ENCODE measurements at places on chromosomes 2 and 18.

DNA sequence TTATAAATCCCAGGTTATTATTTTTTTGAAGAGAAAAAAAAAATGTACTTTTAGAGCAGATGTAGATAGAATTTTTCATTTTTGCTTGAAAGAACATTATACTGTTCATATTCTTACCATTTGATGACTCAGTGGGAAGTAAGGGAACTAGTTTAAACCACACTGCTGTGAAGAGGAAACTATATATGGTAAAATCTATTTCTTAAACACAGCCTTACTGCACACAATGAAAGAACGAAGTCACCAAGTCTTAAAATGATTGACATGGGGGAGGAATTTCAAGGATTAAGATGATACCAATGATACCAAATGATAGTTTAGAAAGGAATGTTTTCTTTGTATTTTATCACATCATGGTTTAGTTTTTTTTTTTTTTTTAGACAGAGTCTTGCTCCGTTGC is 5.0 kb downstream of the ACTR2 start:
- no peak for DNase-seq

GRCh38 chr2:207502577-207503198 is 27.1 kb upstream of the CREB1 start:
- no peak for DNase-seq

DNA sequence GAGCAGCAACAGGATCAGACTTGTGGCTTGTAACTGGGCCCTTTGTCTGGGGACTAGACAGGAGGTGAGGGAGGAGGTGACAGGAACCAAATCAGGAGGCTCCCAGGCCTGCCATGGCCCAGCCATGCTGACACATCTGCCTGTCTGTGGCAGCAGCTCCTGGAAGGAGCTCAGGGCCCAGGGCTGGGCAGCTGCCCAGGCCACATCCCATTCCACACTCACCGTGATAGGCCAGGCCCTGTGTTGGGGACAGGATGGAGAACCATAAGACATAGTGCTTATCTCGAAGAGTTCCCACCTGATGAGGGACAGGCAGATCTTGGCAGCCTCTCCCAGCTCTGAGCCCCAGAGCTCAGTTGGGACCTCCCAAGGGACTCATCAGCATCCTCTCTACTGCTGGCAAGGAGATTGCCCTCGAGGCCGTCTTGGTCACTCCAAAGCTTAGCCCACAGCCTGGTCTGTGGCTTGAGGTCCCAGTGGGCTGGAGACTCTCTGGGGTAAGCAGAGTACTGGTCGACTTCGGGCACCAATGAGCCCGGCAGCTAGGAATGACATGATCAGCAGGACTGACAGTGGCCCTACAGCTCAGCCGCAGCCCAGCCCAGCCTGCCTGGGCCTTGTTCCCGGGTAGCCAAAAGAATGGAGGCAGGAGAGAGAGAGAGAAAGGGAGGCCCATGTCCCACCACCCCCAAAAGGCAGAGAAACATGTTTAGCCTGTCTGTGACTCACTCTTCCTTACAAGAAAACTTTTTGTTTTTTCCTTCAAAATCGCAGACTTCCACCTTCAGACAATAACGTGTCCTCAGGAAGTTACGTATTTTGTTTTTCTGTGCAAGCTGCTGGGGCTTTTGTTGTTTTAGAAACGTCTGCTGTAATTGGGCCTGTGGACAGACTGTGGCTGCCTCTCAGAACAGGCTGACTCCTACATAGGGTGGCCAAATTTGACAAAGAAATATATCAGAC is 82.1 kb downstream of the HS1BP3 start:
- DNase-seq, result no peak

GRCh38 chr18:76349067-76349715 is 145.9 kb downstream of the ZNF516 start:
- peak; percentile 81 for DNase-seq

DNA sequence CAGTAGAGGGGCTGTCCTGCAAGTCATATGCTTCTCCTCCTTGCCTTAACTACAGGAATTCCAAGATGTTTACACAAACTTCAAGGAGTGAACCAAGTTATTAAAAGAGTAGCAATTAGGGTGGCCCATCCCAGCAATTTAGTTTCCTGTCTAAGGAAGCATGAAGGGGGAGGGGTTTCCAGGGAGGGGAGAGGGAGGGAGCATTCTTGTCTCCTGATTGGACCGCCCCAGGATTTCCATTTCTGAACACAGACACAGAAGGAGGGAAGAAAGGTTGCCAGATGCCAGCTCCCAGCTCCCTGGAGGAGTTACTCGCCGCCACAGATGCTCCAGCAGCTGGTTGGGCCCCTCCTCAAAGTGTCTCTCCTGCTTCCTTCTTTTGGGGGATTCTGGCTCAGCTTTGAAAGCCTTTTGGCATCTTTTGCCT is 107.6 kb downstream of the TRIB2 start:
- no peak for DNase-seq

GRCh38 chr2:172241222-172241621 is 138.5 kb upstream of the DLX2 start:
- DNase-seq, result no peak

- no peak for DNase-seq
Observed at GRCh38 chr2:9905413-9905812, 46.1 kb upstream of the GRHL1 start.

- DNase-seq, result no peak
Observed at GRCh38 chr2:69828938-69829255, 563 bp upstream of the GMCL1 start.

DNA sequence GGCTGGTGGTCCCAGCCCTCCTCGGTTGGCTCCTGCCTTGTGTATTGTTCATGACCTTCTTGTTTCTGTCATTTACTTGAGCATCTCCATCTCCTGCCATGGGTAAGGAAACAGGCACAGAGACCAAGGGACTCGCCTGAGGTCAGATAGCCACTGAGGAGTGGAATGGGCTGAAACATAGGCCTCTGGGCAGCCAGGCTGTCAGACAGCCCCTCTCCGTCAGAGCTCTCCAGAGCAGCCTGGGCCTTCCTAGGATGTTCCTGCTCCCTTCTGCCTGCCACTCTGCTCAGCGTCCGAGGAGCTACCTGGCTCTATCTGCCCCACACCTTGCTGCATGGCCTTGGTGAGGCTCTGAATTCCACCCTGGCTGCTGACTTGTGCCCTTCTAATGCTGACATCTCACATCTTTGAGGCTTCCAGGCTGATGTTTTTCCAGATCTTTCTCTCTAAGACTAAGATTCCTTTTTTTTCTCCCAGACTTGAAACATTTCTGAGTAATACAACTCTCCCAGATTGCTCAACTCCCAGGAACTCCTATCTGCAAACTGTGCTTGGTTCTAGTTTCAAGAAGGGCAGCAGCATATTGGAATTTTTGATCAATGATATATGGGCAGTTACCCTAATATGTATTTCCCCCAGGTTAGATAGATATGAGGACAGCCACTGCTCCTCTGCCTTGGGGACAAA is 67.7 kb downstream of the MCFD2 start:
- DNase-seq, result no peak

DNA sequence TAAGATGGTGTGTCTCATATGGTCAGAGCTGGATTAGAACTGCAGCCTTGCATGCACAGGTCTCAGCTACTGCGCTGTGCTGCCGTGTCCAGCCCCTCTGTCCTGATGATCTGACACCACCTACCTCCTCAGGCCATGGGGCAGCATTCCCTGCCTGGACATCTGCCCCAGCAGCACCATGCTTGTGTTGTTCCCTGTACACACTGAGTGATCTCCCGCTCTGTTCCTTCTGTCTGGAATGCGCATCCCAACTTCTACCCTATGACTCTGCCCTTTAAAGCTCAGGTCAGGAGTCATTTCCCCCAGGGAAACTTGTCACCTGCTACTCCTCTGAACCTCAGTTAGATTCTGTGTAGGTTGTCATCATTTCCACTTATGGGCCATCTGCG is 157.4 kb upstream of the TTC39C start:
- no peak for DNase-seq

DNA sequence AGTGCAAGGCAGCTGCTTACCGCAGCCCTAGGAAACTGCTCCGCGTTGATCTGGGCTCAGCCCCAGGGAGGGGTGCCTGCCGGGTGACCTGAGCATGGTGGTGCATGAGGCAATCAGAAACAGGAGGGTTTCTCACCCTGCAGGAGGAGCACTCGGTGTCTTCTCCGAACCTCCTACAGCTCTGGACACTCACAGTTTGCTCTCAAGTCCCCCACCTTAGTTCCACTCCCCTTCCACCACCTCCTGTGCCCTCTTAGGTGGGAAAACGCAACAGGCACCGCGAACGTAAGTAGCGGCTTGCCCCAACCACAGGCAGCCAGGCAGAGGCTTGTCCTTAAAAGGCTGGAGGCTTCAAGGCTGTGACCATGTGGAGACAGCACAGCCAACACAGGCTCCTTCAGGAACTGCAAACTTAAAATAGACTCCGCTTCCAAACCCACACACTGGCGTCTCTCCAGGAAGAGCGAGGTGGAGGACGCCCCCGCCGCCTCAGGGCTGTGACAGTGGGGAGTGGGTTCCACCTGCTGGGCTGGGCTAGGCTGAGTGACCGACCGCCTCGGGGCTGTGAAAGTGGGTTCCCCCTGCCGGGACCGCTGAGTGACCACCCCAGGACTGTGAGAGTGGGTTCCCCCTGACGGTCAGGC is 71.6 kb downstream of the NDUFA10 start:
- DNase-seq, result no peak

GRCh38 chr18:44039826-44040225 is 640.9 kb upstream of the SETBP1 start:
- DNase-seq, result no peak

DNA sequence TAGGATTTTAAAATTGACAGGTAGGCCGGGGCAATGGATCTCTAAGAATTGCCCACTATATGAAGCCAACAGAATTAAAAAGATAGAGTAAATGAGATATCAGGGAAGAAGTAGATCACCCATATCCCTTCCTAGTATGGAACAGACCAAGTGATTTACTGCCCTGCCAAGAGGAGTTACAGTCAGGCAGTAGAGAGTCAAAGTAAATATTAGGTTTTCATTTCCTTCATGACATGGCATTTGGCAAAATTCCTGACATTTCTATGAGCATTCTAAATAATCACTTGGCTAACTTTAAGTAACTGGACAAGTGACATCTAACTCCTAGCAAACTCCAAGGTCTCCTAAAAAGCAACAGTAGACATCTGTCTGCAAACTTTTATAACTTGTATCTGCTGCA is 33.5 kb downstream of the GALNT5 start:
- DNase-seq, result no peak

- DNase-seq, result no peak
Observed at GRCh38 chr18:40955351-40955750, 999.7 kb upstream of the PIK3C3 start.

- no peak for DNase-seq
Observed at GRCh38 chr2:231367178-231367577, 28.3 kb upstream of the B3GNT7 start.

DNA sequence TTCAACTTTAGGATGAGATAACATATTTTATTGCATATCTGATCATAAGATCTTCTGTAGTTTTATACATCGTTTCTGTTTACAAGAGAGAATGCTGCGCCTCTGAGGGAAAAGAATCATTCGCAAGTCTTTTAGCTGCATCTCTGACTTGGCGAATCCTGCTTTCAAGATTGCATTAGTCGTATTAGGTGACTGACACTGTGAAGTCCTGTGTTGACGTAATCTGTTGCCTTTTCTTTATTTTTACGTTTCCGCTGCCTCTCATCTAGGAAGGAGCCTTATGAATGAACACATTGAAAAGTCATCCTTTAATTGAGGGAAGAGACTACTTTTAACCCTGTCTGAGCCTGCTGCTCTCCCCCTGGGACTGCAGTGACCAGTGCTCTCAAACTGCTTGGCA is 101.5 kb downstream of the LDLRAD4 start:
- no peak for DNase-seq

GRCh38 chr2:13515254-13515653 is 798.5 kb downstream of the TRIB2 start:
- DNase-seq, result no peak

GRCh38 chr2:20157193-20157891 is 67.6 kb downstream of the SDC1 start:
- no peak for DNase-seq

DNA sequence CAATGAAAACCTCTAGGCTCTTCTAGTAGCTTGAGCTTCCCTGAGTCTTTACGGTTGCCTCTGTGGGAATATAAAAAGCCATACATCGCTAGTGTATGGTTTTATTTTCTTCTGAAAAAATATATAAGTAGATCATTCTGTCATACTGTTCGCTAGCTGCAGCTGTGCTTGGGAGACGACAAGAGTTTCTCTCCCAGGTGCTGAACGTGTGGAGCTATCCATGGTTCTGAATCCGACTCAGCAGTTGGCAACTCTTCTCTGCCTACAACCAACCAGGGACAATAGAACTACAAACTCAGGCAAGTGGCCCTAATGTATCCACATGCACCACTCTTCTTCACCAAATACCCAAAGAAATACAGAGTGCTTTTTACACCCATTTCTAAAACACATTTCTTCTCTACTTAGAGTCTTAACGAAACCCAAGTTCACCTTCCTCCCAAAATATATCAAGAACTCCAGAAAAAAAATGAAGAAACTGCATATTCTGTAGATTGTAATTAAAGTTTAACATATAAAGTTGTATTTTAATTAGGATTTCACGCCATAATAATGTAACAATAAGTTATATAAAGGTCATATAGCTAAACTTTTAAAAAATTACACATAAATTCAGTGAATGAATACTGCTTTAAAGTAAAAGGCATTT is 2.2 kb upstream of the KCNH7 start:
- peak; percentile 49 for DNase-seq

- DNase-seq, result no peak
Observed at GRCh38 chr2:224405841-224406370, 4.0 kb upstream of the FAM124B start.

DNA sequence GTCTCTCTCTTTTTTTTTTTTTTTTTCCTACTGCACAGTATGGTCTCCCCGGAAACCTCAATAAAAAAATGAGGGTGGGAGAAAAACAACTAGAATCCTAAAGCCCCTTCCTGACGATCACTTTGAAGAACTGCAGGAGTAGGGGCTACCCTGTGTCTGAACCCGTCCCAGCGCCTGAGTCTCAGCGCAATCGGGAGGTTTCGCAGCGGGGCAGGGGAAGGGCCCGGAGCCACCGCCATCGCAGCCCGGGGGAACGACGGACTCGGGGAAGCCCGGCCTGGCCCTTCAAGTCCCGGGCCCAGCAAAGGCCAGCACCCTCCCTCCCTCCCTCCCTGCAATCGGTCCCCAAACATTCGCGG is 411 bp downstream of the NARS1 start:
- DNase-seq, result no peak

GRCh38 chr2:190809876-190810525 is 70.6 kb upstream of the GLS start:
- DNase-seq, result no peak
